Fibroblast of gingiva (primary cell): ENCODE measurements at places on chromosomes 11 and 22.

- peak; percentile 2 for DNase-seq
Observed at GRCh38 chr11:89521294-89521693, 30.1 kb upstream of the NOX4 start.

DNA sequence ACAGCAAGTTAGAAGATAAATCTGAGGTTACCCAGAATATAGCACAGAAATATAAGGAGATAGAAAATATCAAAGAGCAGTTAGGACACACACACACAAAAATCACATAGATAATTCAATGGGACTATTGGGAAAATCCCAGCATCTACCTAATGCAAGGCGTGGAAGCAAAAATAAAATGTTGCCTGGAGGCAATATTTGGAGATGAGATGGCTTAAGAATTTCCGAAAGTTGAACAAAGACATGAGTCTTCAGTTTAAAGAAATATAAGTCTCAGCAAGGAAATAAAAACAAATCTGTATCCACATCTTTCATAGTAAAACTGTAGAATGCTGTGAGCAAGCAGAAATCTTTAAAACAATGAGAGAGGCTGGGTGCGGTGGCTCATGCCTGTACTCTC lies 29.5 kb upstream of the ACR start:
- no peak for DNase-seq

GRCh38 chr22:29265305-29265704 lies 2.5 kb downstream of the RHBDD3 start:
- DNase-seq: no peak

GRCh38 chr11:119975561-119976152 lies 162.3 kb downstream of the TRIM29 start:
- no peak for DNase-seq

- DNase-seq: peak; percentile 89
Observed at GRCh38 chr11:65448418-65449105, 26.0 kb downstream of the NEAT1 start.

- peak; percentile 97 for DNase-seq
Observed at GRCh38 chr11:47863189-47863897, 15.2 kb upstream of the NUP160 start.

GRCh38 chr11:69674267-69674885 lies 777 bp downstream of the LTO1 start:
- peak; percentile 73 for DNase-seq

- DNase-seq: no peak
Observed at GRCh38 chr11:123677510-123677909, 23.1 kb upstream of the SCN3B start.

DNA sequence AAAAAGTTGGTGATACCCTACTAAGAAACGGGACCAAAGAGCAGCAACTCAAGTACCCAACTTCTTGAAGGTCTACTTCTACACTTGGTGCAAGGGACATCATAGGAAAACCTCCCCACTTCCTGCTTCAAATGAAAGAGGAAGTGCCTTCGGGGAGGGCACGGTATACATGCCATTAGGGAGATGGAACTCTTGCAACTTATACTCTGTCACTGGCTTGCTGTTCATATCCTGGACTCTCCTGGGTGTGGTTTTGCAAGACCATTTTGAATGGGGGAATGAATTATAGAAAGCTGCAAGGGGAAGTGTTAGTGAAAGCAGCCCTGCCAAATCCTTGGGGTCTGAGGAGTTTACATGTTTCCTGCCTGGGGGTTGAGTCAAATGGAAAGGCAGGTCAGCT lies 41.9 kb downstream of the CSNK2A3 start:
- DNase-seq: no peak

DNA sequence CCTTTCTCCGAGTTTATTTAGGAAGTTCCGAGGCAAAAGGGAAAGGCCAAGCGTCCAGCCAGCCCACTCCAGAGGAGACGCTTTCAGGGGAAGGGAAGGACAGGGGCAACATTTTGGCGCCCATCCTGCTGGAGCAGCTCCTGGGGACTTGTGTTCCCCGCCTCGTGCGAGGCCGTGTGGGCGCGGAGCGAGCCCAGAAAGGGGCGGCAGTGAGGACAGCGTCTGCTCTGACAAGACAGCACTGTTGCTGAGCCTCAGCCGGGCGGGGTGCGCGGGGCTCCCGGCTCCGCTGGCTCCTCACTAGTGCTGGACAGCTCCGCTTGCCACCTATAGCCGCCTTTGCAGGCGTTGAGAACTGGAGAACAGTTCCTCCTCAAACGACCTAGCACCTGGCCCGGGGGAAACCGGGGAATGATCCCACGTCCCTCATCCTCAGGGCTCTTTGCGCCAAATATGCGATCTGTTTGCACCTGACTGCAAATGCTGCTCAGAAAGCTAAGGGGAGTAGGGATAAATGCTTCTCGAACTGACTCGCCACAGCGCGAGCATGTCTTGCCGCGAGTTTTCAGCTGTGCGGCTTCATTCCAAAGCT lies 722 bp upstream of the GUCY1A2 start:
- DNase-seq: peak; percentile 41

DNA sequence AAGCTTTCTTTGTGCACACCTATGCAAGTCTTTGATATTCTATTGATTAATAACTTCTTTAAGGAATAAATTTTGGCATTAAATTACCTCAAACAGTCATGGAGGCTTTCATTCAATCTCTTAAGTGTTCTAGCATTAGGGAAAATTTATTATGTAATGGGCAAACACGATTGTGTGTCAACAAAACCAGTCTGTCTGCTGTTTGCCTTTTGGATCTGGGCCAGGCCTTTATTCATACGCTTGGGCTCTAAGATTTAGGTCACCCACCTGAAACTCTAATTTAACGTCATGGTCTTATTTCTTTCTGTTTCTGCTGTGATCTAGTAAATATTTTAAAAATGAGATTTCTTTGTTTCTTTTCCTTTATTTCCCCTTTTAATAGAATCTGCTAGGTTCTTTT lies 1270.6 kb downstream of the LRRC4C start:
- no peak for DNase-seq

GRCh38 chr22:41517172-41518047 lies 26.9 kb downstream of the POLR3H start:
- DNase-seq: peak; percentile 46

GRCh38 chr11:96051820-96052219 lies 127.9 kb upstream of the MTMR2 start:
- no peak for DNase-seq

- DNase-seq: no peak
Observed at GRCh38 chr11:27403195-27403594, 40.2 kb upstream of the CCDC34 start.

GRCh38 chr11:3879216-3879966 lies 23.9 kb downstream of the STIM1 start:
- no peak for DNase-seq
